ENCODE measurements at places on chromosomes 4 and X.

GRCh38 chrX:15600049-15600448 is 711 bp downstream of the ACE2 start:
- DNase-seq: no peak

DNA sequence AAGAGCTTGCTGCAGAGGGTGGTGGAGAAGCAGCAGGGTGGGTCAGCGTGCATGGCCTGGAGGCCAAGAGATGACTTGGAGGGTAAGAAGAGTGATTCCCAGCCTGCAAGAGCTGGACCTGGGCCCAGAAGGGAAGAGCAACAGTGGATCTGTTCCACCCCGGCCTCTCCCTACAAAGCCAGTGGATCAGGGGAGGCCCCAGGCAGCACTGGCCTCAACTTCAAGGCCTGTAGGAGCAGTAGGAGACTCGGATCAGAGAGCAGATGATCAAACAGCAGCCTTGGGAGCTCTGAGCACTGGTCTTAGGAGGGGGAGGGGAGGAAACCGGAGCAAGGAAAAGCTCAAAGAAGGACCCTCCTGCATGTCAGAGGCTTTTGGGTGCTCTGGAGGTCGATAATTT is 7.6 kb downstream of the L1CAM start:
- DNase-seq: no peak

GRCh38 chrX:154727871-154728270 is 23.0 kb downstream of the GAB3 start:
- peak; percentile 78 for DNase-seq

- DNase-seq: no peak
Measured at GRCh38 chr4:84547211-84547610, 35.7 kb upstream of the CDS1 start.

DNA sequence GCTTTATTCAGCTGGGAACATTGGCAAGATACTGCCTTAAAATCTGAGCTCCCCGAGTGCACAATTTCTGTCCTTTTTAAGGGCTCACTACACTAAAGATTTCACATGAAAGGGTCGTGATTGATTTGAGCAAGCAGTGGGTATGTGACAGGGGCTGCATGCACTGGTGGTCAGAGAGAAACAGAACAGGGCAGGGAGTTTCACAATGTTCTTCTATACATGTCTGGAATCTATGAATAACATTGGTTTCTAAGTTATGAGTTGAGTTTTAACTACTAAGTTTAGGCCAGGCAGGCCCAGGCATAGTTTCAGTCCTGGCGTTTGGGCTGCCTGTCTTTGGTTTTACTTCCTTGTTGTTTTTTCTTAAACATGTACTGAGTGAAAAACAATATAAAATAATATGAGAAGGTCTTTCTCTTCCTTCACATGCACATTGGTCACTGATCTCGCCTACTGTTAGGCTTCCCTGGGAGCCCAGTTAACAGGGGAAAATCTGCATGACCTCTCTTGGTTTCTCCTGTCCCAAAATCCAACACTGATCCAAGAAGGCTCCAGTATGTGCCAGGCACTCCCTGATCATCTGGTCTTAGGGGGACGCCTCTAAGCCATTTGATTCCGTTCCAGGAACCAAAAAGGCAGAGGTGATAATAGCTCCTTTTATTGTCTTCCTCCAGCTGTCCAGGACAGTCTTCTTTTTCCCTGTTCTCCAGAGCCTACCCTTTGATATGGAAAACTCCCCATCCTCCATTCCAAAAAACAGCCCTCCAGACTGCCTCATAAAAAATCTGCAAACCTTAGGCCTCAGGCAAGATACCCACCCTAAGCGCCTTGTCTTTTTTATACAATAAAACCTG is at the start of gene UGT2B17:
TSS of gene UGT2B17 (minus strand) at position 51 of the 854 bp plus-strand sequence. CDS start 7,838 bp downstream, outside the sequence.
- DNase-seq: no peak

DNA sequence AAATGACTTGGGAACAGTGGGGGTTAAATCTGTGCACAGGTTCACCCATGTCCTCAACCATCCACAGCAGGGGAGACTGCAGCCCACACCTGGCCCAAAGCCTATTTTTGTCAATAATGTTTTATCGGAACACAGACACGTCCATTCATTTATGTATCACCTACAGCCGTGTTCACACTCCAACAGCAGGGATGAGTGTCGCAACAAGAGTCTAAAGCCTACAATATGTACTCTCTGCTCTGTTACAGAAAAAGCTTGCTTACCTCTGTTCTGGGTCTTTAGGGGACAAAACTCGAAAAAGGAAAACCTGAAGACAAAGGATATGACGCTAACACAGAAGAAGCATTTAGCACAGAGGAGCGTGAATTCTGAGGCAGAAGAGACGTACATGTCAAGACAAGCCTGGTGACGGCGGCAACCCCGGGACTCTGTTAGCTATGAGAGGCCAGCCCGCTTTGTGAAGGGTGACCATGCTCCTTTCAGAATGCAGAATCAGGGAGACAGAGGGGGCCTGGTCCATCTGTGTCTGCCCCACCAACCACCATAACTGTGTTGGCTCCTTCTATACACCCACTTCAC is 45.5 kb downstream of the AFAP1 start:
- no peak for DNase-seq

DNA sequence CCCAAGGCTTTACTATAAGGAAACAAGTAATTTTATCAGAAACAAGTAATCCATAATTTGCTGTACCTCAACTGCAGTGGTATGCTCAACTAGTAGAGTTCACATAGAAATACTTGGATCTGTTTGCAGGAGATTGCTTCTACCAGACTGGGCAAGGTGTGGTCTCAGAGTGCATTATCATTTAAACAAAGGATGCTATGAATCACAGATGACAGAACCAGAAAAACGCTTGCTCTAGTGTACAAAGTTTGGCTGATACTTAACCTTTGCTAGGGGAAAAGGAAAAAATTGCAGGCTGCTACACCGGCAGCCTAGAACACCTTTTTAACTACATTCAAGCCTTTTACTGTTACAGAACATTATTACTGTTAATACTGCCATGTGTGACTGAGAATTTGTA is 97.1 kb downstream of the ENOX2 start:
- DNase-seq: no peak

DNA sequence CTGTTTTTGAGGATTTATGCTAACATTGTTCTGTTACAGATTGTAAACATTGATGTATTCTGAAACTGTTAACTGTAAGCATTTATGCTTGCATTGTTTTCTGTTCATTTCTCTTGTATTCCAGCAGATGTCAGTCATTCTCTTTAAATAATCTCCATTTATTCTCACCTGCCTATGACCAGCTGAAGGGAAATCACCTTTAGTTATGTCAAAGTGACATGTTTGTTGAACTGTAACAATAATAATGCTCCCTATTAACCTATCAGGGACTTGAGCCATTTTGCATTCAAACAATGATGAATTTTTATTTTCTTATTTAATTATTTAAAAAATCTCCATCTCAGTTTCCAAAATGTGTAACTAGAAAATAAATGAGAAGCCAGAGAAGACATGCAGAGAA is 58.0 kb downstream of the SPCS3 start:
- DNase-seq: peak; percentile 24

- DNase-seq: peak; percentile 70
Measured at GRCh38 chrX:36431819-36432218, 512.3 kb downstream of the CFAP47 start.

DNA sequence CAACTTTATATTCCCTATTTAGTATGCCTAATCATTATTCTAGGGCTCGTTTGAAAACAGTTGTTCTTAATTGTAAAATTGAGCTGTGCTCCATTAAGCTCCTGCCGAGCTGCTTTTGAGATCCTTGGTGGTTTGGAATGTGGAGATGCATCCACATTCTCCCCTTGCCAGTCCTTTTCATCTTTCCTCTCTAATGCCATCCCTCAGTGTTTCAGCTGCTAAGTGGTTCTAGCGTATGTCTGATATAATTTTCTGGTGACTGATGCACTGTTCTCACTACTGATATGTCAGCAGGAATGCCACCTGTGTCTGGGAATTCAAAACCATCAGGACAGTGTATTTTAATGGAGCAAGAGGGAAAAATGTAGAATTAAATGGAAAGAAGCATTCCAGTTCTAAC is 1085.0 kb downstream of the CCSER1 start:
- DNase-seq: no peak

- peak; percentile 95 for DNase-seq
Measured at GRCh38 chr4:26197018-26197779, 123.6 kb upstream of the RBPJ start.

GRCh38 chrX:41085878-41086626 is 807 bp downstream of the USP9X start:
- peak; percentile 35 for DNase-seq

- DNase-seq: no peak
Measured at GRCh38 chr4:74450298-74450683, 5.4 kb downstream of the AREG start.

DNA sequence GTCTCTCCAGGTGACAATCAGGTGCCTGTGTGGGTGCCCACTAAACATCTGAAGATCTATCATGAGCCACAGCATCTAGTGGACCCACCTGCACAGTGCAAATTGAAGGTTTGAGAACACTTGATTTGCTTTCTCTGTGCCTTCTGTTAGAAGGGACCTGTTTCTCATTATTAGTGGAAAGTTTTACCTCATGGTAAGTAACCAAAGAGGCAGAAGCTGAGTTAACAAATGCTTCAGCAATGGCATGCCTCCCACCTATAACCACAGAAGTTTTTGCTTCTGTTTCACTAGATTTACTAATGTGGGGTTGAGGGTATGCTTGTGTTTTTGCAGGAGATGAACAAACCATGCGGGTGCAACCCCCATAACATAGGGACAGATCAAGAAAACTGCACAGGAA is 297.4 kb upstream of the DKK2 start:
- no peak for DNase-seq

- DNase-seq: no peak
Measured at GRCh38 chrX:121455890-121456289, 408.5 kb downstream of the GLUD2 start.

Measured in fibroblast of upper back skin (primary cell).